Tibial artery (tissue), 4 donors: ENCODE measurements at places on chromosomes 3 and 15.

GRCh38 chr3:42355612-42356011 lies 54.8 kb downstream of the LYZL4 start:
- DNase-seq: no peak

- no peak for DNase-seq
Measured at GRCh38 chr3:189297932-189298331, 126.2 kb downstream of the TPRG1 start.

- DNase-seq: no peak
Measured at GRCh38 chr15:73246898-73247297, 121.9 kb downstream of the HCN4 start.

GRCh38 chr15:51448622-51449399 lies 107.4 kb downstream of the GLDN start:
- no peak for DNase-seq

DNA sequence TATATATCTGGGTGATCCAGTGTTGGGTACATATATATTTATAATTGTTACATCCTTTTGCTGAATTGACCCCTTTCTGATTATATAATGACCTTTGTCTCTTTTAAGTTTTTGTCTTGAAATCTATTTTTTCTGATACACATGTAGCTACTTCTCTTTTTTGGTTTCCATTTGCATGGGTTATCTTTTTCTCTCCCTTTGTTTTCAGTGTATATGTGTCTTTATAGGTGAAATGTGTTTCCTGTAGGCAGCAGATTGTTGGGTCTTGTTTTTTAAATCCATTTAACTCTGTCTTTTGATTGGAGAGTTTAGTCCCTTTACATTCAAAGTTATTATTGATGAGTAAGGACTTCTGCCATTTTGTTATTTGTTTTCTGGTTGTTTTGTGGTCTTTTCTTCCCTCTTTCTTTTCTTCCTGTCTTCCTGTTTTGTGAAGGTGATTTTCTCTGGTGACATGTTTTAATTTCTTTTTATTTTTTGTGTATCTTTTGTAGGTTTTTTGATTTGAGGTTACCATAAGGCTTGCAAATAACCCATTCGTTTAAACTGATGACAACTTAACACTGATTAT lies 56.8 kb downstream of the STARD9 start:
- no peak for DNase-seq

DNA sequence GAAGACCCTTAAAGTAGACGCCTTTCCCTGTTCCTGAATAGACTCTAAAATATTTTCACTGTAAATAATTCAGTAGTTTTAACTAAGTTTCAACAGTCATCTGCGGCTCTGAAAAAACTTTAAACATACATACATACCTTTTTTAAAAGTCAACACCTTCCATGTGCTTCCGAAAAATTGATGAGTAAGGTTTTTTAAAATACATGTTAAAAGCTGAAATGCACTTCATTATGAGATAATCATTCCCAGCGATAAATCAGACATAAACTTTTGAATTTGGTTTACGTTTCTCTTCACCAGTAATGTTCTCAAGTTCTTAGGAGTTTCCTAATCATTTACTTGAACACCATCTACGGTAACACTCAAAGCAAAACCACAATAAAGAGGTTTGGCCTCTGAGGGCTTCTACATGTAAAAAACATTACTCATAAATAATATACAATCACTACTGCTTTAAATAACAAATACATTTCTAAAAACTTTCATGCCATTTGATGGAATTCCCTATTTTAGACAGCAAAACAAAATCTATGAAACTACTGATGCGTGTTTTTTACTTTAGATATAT lies 403.5 kb downstream of the SHQ1 start:
- DNase-seq: no peak

- peak; percentile 78 for DNase-seq
Measured at GRCh38 chr15:99928429-99928981, 195.3 kb upstream of the LYSMD4 start.
